Activated CD8-positive, alpha-beta T cell treated with anti-CD3 and anti-CD28 coated beads for 36 hours (primary cell): ENCODE measurements at places on chromosomes 7 and 10. TPM values are rescaled to one million over a fixed set of nuclear protein-coding genes. Genes with fewer than 3 reads are reported as not detected.

KNDC1 gene
- not detected for total RNA-seq

DNA sequence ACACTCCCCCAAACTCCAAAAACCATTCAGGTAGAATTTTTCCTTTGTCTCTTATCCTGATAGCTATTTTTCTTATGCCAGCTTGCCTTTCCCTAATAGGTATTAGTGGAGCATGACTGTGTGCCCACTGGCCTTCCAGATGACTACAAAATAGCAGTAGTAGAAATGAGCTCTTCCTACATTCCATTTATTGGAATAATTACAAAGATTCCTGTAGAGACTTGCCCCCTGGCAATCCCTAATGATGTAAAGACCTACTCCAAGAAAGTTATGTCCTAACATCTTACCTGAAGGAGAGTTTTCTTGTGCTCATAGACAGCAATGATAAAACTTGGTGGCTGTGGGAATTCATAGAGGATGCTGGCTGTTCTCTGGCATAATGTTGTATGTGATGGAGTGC, 501.8 kb downstream of the GATA3 start:
- H3K36me3 ChIP-seq, result no peaks in the 10 kb centered on the region
- H3K4me3 ChIP-seq, result no peak overlapping the region
- H3K27ac ChIP-seq, result no peak overlapping the region

- peaks cover 4% of the 10 kb centered on the region for H3K27me3 ChIP-seq
- H3K36me3 ChIP-seq, result no peaks in the 10 kb centered on the region
- DNase-seq, result no peak
- H3K27ac ChIP-seq, result no peak overlapping the region
These were observed 45.1 kb upstream of the ZPBP start for GRCh38 chr7:50138101-50138500.

GRCh38 chr10:92965314-92965713, 95.3 kb upstream of the CYP26C1 start:
- no peaks in the 10 kb centered on the region for H3K4me1 ChIP-seq
- peaks cover 3% of the 10 kb centered on the region for H3K36me3 ChIP-seq
- no peaks in the 10 kb centered on the region for H3K27me3 ChIP-seq

GRCh38 chr10:43854007-43854406, 205.3 kb upstream of the ZNF32 start:
- H3K4me1 ChIP-seq, result no peaks in the 10 kb centered on the region
- DNase-seq, result no peak
- H3K36me3 ChIP-seq, result no peaks in the 10 kb centered on the region
- H3K4me3 ChIP-seq, result no peak overlapping the region
- no peak overlapping the region for H3K27ac ChIP-seq

ZNF277 gene
- total RNA-seq, result 25.8 TPM

- H3K27ac ChIP-seq, result no peak overlapping the region
- H3K27me3 ChIP-seq, result no peaks in the 10 kb centered on the region
- no peak overlapping the region for H3K4me3 ChIP-seq
- H3K4me1 ChIP-seq, result no peaks in the 10 kb centered on the region
- H3K36me3 ChIP-seq, result no peaks in the 10 kb centered on the region
These were observed 175.6 kb upstream of the VWC2 start for GRCh38 chr7:49597805-49598204.

PNLIPRP3 gene
- total RNA-seq, result not detected

- no peak overlapping the region for H3K27ac ChIP-seq
- no peak overlapping the region for H3K4me3 ChIP-seq
- no peaks in the 10 kb centered on the region for H3K36me3 ChIP-seq
- H3K4me1 ChIP-seq, result no peaks in the 10 kb centered on the region
- DNase-seq, result no peak
- H3K27me3 ChIP-seq, result no peaks in the 10 kb centered on the region
These were observed 194.3 kb downstream of the ARL4A start for GRCh38 chr7:12881712-12882111.

DNA sequence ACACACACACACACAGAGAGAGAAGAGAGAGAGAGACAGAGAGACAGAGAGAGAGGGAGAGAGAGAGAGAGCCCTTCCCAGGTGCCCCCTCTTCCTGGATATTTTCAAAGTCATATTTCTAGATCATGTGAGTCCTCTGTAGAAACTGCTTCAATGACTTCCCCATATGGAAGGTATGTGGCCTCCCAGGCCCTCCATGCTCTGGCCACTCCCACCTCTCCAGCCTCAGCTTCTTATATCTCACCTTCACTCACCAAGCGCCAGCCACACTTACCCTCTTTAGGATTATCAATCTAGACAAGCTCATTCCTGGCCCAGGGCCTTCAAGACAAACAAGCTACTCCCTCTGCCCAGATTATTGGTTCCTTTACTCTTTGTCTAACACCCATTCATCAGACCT, 259.7 kb downstream of the MTERF1 start:
- no peak overlapping the region for H3K27ac ChIP-seq
- peaks cover 4% of the 10 kb centered on the region for H3K27me3 ChIP-seq
- DNase-seq, result no peak
- no peaks in the 10 kb centered on the region for H3K4me1 ChIP-seq

GRCh38 chr10:97003804-97004201, 171.7 kb downstream of the LCOR start:
- H3K27me3 ChIP-seq, result peaks cover 3% of the 10 kb centered on the region
- no peaks in the 10 kb centered on the region for H3K4me1 ChIP-seq
- peaks cover 4% of the 10 kb centered on the region for H3K36me3 ChIP-seq
- H3K4me3 ChIP-seq, result no peak overlapping the region
- no peak overlapping the region for H3K27ac ChIP-seq
- no peak for DNase-seq

DNA sequence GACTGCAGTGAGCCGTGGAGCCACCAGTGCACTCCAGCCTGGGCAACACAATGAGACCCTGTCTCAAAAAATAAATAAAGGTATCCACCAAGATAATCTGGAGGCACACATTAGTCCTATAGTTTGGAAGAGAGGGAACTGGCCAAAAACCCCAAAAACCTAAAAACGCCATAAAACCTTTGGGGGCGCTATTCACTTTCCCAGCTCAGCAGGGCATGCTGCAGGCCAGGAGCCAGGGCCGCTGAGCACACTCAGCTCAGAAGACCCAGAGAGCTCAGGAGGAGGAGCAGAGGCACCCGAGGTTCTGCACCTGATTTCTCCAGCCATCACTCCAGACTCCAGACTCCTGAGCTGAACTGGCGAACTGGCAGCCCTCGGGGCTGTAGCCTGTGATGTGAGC, 167.2 kb upstream of the IMMP2L start:
- no peaks in the 10 kb centered on the region for H3K4me1 ChIP-seq
- H3K4me3 ChIP-seq, result no peak overlapping the region
- no peak for DNase-seq
- H3K36me3 ChIP-seq, result no peaks in the 10 kb centered on the region
- no peak overlapping the region for H3K27ac ChIP-seq

GRCh38 chr7:29300026-29300480, 105.5 kb downstream of the CHN2 start:
- no peaks in the 10 kb centered on the region for H3K36me3 ChIP-seq
- no peak for DNase-seq
- H3K4me3 ChIP-seq, result no peak overlapping the region
- no peaks in the 10 kb centered on the region for H3K4me1 ChIP-seq
- H3K27ac ChIP-seq, result no peak overlapping the region
- no peaks in the 10 kb centered on the region for H3K27me3 ChIP-seq

DNA sequence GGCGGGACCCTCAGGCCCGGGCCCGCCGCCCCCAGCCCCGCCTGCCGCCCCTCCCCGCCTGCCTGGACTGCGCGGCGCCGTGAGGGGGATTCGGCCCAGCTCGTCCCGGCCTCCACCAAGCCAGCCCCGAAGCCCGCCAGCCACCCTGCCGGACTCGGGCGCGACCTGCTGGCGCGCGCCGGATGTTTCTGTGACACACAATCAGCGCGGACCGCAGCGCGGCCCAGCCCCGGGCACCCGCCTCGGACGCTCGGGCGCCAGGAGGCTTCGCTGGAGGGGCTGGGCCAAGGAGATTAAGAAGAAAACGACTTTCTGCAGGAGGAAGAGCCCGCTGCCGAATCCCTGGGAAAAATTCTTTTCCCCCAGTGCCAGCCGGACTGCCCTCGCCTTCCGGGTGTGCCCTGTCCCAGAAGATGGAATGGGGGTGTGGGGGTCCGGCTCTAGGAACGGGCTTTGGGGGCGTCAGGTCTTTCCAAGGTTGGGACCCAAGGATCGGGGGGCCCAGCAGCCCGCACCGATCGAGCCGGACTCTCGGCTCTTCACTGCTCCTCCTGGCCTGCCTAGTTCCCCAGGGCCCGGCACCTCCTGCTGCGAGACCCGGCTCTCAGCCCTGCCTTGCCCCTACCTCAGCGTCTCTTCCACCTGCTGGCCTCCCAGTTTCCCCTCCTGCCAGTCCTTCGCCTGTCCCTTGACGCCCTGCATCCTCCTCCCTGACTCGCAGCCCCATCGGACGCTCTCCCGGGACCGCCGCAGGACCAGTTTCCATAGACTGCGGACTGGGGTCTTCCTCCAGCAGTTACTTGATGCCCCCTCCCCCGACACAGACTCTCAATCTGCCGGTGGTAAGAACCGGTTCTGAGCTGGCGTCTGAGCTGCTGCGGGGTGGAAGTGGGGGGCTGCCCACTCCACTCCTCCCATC, 82.7 kb downstream of the PAX2 start:
- peaks cover 19% of the 10 kb centered on the region for H3K4me1 ChIP-seq
- peak; percentile 56 for DNase-seq
- H3K36me3 ChIP-seq, result no peaks in the 10 kb centered on the region
- H3K27ac ChIP-seq, result no peak overlapping the region
- peaks cover 76% of the 10 kb centered on the region for H3K27me3 ChIP-seq

MBL2 gene
- total RNA-seq, result not detected

- peak overlapping the region; percentile 97 for H3K27ac ChIP-seq
- H3K4me3 ChIP-seq, result peak overlapping the region; percentile 37
- peaks cover 86% of the 10 kb centered on the region for H3K4me1 ChIP-seq
- no peaks in the 10 kb centered on the region for H3K27me3 ChIP-seq
- H3K36me3 ChIP-seq, result no peaks in the 10 kb centered on the region
These were observed 102.7 kb downstream of the CUBN start for GRCh38 chr10:17026686-17027485.

- peaks cover 13% of the 10 kb centered on the region for H3K27me3 ChIP-seq
- H3K4me1 ChIP-seq, result peaks cover 7% of the 10 kb centered on the region
- no peaks in the 10 kb centered on the region for H3K36me3 ChIP-seq
- no peak overlapping the region for H3K4me3 ChIP-seq
These were observed 622.4 kb downstream of the SDK1 start for GRCh38 chr7:3923307-3923918.

ZC3HAV1L gene
- total RNA-seq, result 19.9 TPM

DNA sequence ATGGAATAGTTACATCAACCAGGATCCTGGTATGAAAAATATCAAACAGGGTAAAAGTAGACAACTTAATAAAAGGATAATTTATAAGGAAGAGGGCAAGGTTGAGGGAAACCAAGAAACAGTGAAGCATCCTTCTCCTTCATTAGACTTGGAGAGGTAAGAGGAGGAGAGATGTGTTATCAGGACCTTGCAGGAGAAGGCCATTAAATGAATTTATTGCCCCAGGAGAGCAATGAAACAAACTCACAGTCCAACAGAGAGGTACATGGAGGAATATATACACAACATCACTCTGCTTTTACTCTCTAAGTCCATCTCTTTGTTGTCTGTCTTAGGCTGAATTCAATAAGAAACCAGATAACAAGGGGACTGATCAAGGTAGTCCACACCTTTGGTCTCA, 966.2 kb downstream of the SORCS1 start:
- no peaks in the 10 kb centered on the region for H3K36me3 ChIP-seq
- no peaks in the 10 kb centered on the region for H3K4me1 ChIP-seq
- no peak overlapping the region for H3K27ac ChIP-seq
- H3K4me3 ChIP-seq, result no peak overlapping the region
- H3K27me3 ChIP-seq, result no peaks in the 10 kb centered on the region

DNA sequence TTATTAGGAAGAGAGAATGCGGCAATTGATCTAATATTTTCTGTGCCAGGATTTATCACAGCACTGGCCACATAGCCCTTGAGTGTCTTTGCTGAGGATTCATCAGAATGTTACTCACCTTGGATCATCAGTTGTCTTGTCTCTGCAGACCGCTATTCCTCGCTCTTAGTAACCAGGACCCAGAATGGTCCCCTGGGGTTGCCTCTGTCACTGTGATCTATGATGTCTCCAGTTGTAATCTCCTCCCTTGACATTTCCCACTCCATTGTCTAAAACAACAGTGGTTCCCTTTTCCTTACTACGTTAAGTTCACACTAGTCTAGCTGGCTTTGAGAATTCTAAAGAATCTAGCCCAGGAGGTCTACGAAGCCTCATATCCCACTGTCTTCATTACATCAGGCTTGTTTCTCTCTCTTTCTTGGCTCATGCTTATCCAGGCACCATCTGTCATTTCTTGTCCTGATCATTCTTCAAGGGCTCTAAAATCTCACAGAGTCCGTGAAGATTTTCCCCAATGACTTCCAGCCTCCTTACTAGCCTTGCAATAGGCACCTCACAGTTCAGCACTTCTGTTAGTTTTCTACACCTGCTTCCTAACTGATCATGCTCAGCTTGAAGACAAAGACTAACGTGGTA, 125.8 kb downstream of the CUBN start:
- H3K27me3 ChIP-seq, result peaks cover 4% of the 10 kb centered on the region
- no peak for DNase-seq
- H3K4me1 ChIP-seq, result peaks cover 68% of the 10 kb centered on the region
- peaks cover 4% of the 10 kb centered on the region for H3K36me3 ChIP-seq
- H3K4me3 ChIP-seq, result no peak overlapping the region
- no peak overlapping the region for H3K27ac ChIP-seq

SLC26A4 gene
- total RNA-seq, result 2.0 TPM

- no peaks in the 10 kb centered on the region for H3K27me3 ChIP-seq
- no peaks in the 10 kb centered on the region for H3K36me3 ChIP-seq
- no peak for DNase-seq
- H3K4me3 ChIP-seq, result no peak overlapping the region
These were observed 92.0 kb downstream of the PHYHIPL start for GRCh38 chr10:59268460-59268859.

KCND2 gene
- not detected for total RNA-seq

MMD2 gene
- total RNA-seq, result not detected

GRCh38 chr10:72385724-72386123, 31.0 kb upstream of the DNAJB12 start:
- H3K4me3 ChIP-seq, result no peak overlapping the region
- H3K36me3 ChIP-seq, result no peaks in the 10 kb centered on the region
- H3K27ac ChIP-seq, result no peak overlapping the region
- no peak for DNase-seq
- no peaks in the 10 kb centered on the region for H3K27me3 ChIP-seq
- peaks cover 5% of the 10 kb centered on the region for H3K4me1 ChIP-seq
